ENCODE measurements at places on chromosomes 5 and 9. TPM values are rescaled to one million over a fixed set of nuclear protein-coding genes. Genes with fewer than 3 reads are reported as not detected.

DNA sequence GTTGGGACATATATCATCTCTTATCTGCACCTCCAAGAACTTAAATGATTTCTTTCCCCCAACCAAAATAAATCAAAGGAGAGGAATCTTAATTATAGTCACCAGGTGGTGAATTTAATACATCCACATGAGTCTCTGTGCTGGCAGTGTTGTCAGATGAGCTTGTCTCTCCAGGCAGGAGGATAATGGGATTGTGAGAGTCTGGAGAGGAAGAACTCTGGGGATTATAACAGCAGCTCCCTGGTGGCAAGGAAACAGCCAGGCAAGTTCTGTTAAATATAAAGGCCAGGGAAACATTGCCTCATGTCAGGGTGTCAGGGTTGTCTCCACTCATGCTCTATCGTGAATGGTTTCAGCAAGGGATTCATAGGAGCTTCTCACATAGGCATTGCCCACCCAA lies 80.8 kb downstream of the TLR4 start:
- H3K4me1 ChIP-seq: peaks cover 3% of the 10 kb centered on the region
- no peaks in the 10 kb centered on the region for H3K27me3 ChIP-seq
- H3K36me3 ChIP-seq: no peaks in the 10 kb centered on the region
- no peak overlapping the region for H3K27ac ChIP-seq

- no peak for DNase-seq
- no peaks in the 10 kb centered on the region for H3K4me1 ChIP-seq
- H3K36me3 ChIP-seq: no peaks in the 10 kb centered on the region
Observed at GRCh38 chr5:146851133-146851532, 27.4 kb downstream of the PPP2R2B start.

DNA sequence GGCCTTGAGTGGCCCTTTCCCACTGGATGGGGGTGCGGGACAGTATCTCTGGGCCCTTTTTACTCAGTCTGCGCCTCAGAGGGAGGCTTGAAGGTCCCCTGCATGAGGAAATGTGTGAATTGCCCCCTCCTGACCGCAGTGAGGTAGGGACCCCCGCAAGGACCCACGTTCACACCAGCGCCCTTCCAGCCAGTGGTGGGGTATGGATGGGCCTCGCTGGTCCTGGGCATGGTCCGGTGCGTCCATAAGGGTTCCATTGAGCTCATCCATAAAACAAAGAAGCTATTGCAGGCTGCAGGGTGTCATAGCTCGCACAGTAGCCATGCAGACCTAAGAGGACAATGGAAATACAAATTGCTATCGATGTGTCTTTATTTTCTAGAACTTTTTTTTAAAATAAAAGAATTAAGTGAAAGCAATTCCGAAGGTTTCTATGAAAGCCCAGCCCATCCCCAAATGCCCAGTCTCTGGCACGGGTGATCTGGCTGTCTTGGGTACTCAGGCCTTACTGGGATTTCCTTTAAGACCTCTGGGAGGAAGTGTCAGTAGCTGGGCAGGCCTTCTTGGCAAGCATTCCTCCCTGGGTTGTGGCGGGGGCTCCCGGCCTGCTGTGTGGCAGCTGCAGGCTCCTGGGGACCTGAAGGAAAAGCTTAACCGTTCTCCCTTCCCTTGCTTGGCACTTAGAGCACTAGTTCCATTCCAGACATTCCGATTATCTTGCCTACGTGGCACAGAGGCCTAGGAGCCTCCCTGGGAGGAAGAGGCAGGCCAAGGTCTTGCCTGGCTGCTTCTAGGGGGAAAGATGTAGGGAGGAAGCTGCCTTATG lies 1.5 kb upstream of the SEMA5A start:
- H3K4me1 ChIP-seq: peaks cover 13% of the 10 kb centered on the region
- no peaks in the 10 kb centered on the region for H3K27me3 ChIP-seq
- H3K4me3 ChIP-seq: no peak overlapping the region
- no peak for DNase-seq

- no peaks in the 10 kb centered on the region for H3K36me3 ChIP-seq
- no peak overlapping the region for H3K4me3 ChIP-seq
- no peak overlapping the region for H3K27ac ChIP-seq
- H3K27me3 ChIP-seq: no peaks in the 10 kb centered on the region
Observed at GRCh38 chr9:130810609-130811136, 24.4 kb upstream of the ABL1 start.

PDGFRB gene
- 54.8 TPM for total RNA-seq

ARL15 gene
- total RNA-seq: 45.0 TPM

CFAP90 gene
- 0.39 TPM for total RNA-seq

F2RL2 gene
- total RNA-seq: 1.5 TPM

Data from adrenal gland (tissue), 19 donors.